ENCODE measurements at places on chromosomes 2 and 18. TPM values are rescaled to one million over a fixed set of nuclear protein-coding genes. Genes with fewer than 3 reads are reported as not detected.

TIGD1 gene
- 1.1 TPM for total RNA-seq

CCL20 gene
- 1.5 TPM for total RNA-seq

- no peak for DNase-seq
Measured at GRCh38 chr2:18907508-18907907, 318.1 kb upstream of the NT5C1B start.

DNA sequence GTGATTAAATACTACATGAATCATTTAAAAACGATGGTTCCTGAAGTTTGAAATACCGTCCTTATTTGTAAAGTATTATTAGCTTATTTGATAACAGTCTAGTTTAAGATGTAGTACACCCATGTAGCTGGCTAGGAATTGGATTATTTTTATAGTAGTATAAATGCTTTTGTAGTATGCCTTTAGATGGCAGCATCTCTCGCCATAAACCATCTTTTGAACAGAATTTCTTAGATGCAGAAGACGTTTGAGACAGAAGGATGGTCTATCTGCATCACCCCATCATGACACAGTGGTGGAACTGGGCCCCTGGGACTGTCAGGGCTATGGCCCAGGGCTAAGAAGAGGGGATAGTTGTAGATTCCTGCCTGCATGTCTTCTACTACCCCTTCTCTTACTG lies 152.7 kb downstream of the WDSUB1 start:
- DNase-seq, result no peak

GRCh38 chr2:149536649-149537048 lies 50.9 kb downstream of the MMADHC start:
- DNase-seq, result no peak

DNA sequence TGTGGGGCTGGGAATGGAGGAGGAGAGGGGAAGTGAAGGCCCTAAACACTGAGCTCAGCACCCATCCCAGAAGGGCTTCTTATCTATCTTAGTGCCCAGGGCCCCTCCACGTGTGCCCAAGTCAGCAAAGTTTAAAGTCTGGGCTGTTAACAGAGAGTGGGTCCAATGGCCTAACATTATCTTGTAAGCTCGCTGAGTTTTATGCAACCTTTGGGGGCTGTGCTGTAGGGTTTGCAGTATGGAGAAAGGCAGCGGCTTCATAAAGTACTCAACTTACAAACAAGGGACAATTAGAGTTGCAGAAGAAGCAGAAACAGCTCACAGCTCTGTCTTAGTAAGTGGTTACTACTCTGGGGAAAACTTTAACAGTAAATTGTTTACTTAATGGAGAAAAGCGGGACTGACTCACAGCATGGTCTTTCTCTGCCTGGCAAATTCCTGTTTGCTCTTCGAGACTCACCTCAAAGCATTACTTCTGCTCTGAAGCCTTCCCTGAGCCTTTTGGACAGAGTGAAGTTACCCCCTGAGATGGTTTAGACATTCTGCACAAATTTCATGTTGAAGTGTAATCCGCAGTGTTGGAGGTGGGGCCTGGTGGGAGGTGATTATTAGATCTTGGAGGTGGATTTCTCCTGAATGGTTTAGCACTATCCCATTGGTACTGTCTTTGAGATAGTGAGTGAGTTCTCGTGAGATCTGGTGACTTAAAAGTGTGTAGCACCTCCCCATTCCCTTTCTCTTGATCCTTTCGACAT lies 9.0 kb downstream of the ENOSF1 start:
- peak; percentile 85 for DNase-seq

DNA sequence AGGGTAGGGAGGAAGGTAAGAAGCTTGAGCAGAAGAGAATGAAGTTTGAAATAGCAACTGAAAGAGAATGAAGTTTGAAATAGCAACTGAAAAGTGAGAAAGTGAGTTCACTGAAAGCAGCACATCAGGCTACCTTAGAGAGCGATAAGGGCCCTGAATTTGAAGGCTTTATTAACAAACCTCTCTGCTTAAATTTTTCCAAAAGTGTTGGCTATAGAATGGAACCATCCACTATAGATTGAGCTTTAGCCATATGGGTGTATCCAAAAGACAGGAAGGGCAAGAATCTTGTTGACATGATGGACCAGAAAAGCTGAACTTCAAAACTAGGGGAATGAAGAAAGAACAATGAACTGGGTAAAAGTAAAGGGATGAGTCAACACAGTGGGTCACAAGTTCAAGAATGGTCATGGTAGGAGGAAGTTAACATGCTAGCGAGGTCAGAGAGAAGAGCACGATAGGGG lies 122.5 kb downstream of the ASXL3 start:
- DNase-seq, result no peak

DNA sequence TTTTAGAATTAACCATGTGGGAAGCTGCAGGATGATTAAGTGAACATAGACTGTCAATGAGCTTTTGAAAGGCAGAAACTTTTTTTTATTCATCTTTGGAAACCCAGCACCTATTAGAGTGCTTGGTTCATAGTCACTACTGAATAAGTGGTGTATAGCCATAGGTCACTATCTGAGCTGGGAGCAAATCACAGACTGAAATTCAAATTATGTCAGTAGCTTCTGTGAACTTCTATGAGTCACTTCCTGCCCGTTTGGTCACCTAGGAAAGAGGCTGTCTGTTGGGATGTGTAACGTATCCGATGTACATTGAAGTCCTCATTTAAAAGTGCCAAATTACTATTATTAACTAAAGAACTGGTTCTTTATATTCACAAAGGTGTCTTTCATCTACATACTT lies 20.5 kb upstream of the SLC40A1 start:
- peak; percentile 83 for DNase-seq

GRCh38 chr2:178482437-178482836 lies 2.2 kb downstream of the PLEKHA3 start:
- no peak for DNase-seq

Data from bronchial epithelial cell (primary cell).